ENCODE measurements at places on chromosomes 12 and 14.

DNA sequence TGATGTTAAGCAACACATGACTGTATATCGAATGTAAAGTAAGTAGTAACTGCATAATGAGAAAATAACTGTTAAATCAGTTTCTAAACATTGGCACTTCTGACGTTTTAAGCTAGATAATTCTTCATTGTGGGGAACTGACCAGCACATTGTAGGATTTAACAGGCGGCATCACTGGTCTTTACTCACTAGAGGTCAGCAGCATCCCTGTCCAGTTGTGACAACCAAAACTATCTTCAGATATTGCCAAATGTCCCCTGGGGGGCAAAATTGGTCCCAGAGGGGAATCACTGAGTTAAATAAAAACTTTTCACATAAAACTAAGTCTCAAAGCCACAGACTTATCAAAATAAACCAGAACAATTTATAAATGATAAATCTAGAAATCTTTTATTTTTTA lies 65.3 kb downstream of the BLTP3B start:
- DNase-seq, result no peak

DNA sequence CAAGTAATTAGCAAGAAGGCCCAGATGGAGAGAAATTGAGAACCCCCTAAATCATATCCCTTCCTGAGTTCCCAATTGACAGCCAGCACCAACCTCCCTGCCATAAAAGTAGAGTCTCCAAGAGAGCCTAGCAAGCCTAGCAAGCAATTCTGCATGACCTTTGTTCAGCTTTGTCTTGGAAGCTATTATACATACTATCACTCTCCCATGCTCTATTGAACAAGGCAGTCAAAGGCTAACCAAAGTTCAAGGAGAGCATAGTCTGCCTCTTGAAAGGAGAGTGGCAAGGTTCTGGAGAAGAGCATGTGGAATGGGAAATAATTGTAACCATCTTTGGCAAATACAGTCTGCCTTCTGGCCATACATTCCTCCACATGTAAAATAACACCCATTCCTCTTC lies 7.8 kb downstream of the ACOT4 start:
- no peak for DNase-seq

DNA sequence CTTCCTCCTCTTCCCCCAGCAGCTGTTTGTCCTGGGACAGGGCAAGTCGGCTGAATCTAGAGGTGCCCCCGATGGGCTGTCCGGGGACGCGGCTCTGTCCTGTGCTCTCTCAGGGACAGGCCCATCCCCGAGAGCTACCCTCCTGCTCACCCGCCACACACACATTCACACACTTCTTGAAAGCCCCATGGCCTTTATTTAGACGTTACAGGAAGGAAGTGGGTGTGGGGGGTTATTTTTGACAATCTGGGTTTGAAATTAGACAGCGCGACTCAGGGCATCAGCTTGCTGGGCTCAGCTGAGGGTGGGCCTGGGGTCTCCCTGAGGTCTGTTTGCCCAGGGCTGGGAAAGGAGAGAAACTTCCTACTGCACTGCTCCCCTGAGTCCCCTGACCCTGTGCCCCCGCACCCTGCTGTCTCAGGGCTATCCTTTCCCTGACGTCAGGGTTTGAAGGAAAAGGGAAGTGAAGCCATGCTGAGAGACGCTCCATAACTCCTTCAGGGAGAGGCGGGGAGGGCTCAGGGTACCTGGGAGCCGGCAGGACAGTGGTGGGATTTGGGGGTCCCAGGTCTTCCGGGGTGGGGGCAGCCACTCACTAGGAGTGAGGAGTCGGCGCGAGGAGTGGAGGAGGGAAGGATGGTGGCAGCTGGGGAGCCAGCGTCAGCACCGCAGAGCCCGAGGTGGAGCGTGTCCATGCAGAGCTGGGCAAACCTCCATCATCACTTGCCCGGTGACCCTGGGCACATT lies 8.1 kb downstream of the PTPN6 start:
- DNase-seq, result no peak

DNA sequence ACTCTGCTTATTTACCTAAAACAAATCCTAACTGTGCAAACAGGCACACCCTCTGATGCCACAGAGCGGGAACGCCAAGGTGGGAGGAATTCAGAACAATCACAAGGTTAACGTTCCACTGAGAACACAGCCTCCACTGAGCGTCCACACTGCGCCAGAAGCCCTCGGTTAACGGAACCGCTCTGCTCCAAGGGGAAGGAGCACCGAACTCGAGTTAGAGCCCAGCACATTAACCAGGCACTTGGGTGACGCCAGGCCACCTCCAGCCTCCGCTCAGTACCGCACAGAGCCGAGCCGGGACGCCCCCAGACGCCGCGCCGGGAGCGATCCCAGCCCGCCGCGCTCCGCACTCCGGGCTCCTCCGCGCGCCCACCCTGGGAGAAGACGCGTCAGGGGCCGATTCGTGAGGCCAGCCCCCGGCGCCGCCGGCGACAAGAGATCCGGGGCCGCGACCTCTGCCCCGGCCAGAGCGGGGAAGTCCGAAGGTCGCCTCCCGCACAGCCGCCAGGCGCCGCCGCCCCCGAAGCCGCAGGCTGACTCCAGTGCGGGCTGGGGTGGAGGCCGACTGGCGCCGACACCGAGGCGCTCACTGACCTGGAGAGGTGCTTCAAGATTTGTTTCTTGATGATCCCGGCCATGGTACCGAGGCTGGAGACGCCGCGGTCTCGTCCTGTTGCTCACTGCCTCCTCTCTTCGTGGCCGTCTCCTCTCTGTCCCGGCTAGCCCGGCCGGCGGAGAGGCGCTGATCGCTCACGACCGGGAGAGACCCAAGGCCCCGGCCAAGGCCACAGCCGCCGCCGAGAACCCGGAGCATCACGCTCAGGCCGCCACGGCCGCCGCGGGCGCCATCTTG lies 450 bp downstream of the BLTP3B start:
- no peak for DNase-seq

DNA sequence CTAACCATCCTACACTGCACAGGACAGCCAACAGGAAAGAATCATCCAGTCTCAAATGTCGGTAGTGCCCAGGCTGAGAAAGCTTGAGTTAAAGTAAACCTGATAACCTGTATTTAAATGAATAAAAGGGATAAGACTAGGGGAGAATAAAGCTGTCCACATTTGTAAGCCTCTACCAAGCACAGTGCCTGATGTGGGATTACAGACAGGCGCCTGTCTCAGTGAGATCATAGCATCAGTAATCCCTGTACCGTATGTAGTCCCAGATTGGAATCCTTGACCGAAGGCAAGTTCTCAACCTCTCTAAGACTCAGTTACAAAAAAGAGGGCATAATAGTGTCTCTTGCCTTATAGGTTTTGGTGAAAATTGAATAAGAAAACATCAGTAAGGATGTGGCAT lies 59.9 kb downstream of the BICD1 start:
- no peak for DNase-seq

- no peak for DNase-seq
Observed at GRCh38 chr14:63163306-63163705, 40.9 kb upstream of the RHOJ start.

GRCh38 chr12:67671419-67671818 lies 22.9 kb downstream of the DYRK2 start:
- DNase-seq, result no peak

DNA sequence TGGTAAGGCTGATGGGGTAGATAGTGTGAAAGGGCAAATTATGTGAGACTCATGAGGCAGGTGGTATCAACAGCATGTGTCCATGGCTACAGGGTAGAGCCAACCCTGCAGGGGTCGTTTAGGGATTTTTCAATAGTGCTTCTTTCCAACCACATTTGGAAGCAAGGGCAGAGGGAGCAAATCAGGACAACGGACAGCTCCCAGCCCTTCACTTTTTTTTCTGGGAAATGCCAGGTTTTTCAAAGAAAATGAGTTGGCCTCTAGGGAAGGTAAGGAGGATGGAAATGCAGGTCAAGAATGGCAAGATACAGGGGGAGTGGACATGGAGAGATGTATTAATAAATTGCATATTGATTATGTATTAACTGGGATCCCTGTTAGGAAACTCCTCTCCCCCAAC lies 4.9 kb upstream of the CMA1 start:
- no peak for DNase-seq

DNA sequence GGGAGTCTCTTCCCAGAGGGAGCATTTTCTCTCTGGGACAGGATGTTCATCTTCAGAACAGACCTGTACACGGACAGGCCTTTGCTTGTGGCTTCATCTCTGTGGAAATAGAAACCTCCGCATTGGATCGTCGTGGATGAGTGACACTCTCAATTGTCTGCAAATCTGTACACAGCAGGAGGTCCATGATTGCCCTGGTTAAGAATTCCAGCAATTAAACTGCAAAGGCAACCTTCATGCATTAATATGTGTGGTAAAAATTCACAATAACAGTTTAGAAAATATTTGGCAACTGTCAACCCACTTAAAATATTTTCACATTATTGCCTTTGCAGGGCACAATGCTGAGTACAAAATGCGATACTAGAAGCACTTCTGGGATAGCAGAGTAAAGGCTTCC lies 149.8 kb upstream of the SFSWAP start:
- DNase-seq, result no peak
